ENCODE measurements at places on chromosomes 6 and 20. TPM values are rescaled to one million over a fixed set of nuclear protein-coding genes. Genes with fewer than 3 reads are reported as not detected.

The OR2H1 gene
- total RNA-seq: not detected

The UNC5CL gene
- total RNA-seq: not detected

The OTOR gene
- not detected for total RNA-seq

The SIRPB1 gene
- total RNA-seq: not detected

The ARFGEF3 gene
- 0.18 TPM for total RNA-seq

The FRK gene
- total RNA-seq: 0.02 TPM

The MLN gene
- not detected for total RNA-seq

- DNase-seq: no peak
These were observed 27.8 kb upstream of the GATA5 start for GRCh38 chr20:62503401-62504178.

DNA sequence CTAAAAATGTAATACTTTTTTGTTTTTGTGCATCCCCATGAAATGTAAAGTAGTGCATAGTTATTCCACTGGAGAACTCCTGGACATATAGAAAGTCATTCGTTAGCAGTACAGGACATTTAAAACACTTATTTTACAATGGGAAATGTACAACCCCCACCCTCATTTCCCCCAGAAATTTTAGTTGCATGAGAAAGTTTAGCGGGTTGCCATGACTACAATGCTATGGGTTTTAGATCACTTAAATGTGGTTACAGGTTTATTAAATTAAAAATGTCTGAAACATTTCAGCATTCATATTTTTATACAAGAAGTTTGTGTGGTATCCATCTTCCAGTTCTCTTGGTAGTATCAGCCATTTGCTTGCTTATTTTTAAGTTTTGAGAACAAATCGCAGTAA lies 54.9 kb upstream of the TRAF3IP2 start:
- DNase-seq: no peak

DNA sequence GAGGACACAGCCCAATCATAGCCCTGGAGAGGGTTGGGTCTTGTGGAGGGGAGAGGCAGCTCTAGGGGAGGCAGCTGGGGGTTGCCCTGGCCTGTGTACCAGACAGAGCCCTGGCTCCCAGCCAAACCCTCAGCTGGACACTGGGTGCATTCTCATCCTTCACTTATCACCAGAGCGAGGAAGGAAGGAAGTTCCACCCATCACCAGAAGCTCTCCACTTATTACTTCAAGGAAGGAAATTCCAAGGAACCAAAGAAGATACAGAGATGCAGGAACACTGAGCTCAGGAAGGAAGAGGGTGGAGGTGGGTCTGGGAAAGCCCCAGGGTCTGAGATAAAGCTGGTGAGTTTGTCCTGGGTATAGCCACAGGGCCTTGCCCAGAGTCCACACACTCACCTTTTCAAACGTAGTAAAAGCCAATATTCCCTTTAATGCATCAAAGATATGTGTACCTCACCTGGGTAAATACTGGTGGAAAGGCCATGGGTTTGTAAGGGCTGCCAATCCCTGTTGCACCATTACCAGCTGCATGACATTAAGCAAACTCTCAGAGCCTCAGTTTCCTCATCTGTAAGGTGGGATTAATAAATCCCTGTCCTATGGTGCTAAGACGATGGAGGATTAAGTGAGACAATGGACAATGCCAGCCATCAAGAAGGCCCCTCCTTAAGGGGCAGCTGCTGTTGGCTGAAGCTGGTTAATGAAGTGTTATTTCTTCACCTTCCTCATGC lies 109.7 kb upstream of the NAA20 start:
- no peak for DNase-seq

DNA sequence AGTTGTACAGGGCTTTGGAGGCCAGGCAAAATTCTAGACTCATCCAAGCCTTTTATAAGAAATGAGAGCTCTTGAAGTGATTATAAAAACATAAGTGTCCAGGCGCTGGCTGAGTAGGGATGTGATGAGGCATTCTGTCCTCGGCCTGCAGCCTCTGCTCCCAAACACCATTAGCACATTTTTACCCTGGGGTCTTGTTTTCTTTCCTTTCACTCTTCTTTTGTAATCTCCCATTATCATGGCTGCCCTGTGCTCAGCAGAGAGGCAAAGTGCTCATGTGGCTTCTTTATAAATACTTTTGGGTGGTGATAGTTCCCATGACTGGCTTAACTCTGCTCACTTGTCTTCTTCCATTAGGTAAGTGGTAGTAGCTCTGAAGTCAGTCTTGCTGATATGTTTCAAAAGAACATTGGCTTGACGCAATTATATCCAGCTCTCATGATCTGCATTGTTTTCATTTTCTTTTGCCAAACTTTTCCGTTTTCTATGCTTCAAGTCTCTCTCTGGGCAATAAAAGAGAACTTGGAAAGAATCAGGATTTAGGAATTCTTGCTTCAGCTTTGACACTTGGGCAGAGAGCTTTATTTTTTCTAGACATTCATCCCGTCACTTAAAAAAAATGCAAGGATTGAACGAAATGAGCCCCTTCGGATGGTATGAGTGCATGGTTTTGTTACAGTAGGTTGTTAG lies 61.1 kb downstream of the CAP2 start:
- peak; percentile 94 for DNase-seq

DNA sequence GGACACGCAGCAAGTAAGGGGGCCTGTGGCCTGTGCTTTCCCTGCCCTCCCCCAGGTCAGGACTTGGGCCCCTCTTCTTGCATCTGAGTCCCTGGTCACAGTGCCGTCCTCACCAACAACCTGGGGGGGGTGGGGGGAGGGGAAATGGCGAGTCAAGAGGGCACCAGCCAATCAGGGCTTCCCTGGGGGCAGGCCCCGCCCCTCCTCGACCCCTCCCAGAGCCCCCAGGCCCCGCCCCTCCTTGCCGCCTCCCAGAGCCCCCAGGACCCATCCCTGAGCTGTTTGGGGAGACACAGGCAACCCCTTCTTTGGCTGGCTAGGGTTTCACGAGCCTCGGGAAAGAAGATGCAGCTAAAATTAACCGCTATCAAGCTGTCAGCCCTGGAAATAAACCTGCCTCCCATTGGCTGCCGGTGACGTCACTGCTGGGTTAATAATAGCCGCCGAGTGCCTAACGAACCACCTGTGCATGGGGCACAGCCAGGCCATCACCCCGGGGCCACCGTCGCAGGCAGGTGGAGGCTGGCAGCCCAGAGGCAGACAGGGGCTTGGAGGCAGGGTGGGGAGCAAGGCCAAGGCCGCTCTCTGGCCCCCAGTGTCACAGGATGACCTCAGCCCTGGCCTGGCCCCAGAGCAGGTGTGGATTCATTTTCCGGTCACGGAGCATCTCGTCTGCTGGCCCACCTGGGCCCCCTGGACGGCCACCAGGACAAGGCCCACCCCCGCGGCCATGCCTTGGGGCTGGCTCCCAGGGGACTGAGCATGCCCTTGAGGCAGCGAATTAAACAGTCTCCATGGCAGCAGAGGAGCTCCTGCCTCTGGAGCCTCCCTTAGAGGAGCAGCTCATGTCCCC lies 3.2 kb upstream of the EEF1A2 start:
- DNase-seq: peak; percentile 12

GRCh38 chr20:44409132-44409600 lies 53.7 kb downstream of the HNF4A start:
- DNase-seq: peak; percentile 59

DNA sequence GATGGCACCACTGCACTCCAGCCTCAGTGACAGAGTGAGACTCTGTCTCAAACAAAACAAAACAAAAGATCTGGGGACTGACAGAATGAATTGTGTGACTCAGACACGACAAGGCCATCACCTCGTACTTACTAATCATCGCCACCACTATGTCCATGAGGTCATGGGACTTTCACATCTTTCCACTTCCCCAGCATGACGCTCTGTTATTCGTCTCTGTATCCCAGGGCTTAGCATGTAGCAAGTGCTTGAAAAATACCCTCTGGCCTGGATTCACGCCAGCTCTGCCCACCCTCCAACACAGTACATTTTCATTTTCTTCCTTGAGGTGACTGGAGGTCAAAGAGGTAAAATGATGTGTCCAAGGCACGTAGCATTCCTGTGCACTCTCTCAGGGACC lies 27.8 kb downstream of the FGD2 start:
- DNase-seq: no peak

GRCh38 chr6:40695114-40695513 lies 108.0 kb upstream of the LRFN2 start:
- DNase-seq: no peak

DNA sequence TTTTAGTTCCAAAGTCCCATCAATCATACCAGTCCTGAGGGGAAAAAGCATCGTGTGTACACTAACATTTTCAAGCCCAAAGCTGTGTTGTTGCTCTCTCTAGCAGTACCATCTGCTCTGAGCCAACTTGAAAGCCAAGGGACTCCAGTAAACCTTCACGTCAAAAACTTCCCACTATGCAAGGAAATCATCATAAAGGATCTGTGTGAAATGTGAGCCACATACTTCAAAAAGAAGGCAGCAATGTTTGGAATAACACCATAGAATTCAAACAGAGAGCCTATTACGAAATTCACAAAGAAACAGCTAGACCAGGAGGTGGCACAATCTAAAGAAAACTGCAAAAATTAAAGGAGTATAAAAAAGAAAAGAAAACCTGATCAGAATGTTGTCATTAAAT lies 399.8 kb upstream of the EPHA7 start:
- DNase-seq: no peak

- DNase-seq: no peak
These were observed 62.3 kb upstream of the TMEM181 start for GRCh38 chr6:158497620-158498019.

GRCh38 chr6:138601128-138601527 lies 101.8 kb upstream of the NHSL1 start:
- DNase-seq: no peak

DNA sequence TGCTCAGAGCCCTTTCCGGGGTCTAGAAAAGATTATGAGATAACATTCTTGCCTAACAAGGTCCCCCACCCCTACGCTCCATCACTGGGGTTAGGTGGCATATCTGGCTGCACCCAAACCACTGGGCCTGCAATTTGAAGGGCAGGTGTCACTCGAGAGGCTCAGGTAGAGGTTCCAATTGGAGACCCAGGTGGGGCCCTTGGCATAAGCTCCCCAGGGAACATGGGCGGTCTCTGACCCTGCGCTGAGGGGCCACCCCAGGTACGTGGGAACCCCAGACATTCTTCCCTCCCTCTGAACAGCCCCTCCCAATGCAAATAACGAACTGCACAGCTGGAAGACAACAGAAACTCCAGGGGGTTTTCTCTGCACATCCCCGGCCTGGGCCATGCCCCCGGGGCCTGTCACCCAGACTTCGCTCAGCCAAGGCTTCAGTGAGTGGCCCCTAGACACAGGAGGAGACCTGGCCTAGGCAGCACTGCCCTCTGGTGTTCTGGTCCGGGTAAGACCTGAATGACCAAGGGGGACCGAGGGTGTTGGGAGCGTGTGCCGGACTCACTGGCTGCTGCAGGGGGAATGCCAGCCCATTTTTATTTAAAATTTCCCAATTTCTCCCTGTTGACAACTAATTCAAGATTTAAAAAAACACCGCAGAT lies 47.5 kb downstream of the DSTN start:
- no peak for DNase-seq

DNA sequence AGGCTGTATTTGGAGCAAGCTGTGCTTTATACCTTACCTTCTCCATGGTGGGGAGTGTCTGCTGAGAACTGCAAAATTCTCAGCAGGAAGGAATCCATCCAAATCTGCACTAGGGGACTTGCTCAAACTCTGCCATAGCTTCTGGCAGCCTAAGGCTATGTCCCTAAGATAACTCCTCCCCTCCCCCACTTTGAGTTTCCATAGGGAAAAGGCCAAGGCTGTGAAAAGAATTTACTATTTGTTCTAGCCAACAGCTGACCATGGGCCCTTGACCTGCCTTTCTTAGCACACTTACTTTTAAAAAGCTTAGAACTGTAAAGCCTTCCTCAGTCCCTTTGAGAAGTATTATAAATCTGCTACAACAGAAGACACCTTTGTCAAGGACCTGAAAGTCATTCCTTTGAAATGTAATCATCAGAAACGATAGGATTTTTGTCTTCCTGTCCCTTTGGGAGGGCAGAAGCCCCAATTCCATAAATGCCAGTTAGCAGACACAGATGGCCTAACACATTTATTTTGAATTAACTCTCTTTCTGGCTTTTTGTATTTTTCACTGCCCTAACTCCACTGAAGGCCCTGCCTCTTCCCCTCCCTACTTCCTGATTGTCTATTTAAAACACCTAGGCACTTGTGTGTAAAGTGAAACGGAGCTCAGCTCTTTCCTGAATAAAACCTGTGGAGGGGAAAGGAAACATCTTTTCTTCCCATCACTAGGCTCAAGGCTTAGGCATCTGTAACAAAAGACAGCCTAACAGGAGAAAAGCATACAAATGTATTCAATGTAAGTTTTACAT lies 157.1 kb downstream of the AKAP7 start:
- DNase-seq: no peak

GRCh38 chr6:84362193-84362821 lies 134.9 kb upstream of the CEP162 start:
- no peak for DNase-seq

- peak; percentile 18 for DNase-seq
These were observed 995 bp downstream of the ZFP64 start for GRCh38 chr20:52190437-52191131.

DNA sequence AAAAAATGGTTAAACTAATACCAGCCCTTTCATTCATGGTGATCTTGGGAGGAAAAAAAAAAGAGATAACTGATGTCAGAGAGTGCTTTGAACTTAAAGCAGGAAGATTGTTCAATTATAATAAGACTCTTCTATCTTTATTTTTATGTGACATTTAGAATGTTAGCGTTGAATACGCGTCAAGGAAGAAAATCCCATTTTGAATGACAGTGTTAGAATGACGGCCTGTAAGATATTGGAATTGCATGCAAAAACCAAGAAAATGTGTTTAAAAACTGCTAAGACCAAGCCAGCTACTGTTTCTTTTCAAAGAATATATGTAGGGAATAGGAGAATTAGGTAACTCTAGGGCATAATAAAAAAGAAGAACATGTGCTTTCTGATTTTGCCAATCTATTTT lies 123.0 kb downstream of the CARMIL1 start:
- DNase-seq: no peak

DNA sequence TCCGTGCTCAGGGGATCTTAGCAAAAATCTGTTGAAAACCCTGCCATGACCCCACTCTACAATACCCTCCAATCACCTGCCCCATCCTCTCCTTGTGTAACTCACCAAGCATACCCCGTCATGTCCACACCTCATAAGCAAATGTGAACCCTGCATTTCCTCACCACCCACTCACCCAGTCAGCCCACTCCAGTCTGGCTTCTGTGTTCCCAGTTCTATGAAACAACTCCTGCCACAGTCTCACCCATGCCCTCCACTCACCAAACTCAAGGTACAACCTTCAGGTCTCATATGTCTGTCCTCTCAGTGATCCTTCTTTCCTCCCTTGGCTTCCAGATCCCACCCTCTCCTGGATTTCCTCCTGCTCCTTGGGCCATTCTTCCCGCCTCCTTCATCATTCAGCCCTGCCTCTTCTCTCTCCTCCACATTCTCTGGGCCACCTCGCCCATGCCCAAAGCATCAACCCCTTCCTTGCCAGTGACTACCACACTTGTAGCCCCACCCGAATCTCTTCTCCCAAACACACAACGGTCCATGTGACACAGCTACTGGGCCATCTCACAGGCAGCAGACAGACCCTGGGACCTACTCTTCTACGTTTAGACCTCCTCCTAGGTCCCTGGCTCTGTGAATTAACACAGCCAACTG lies 8.8 kb downstream of the DDRGK1 start:
- no peak for DNase-seq
